ENCODE measurements at places on chromosomes 11 and 22.

DNA sequence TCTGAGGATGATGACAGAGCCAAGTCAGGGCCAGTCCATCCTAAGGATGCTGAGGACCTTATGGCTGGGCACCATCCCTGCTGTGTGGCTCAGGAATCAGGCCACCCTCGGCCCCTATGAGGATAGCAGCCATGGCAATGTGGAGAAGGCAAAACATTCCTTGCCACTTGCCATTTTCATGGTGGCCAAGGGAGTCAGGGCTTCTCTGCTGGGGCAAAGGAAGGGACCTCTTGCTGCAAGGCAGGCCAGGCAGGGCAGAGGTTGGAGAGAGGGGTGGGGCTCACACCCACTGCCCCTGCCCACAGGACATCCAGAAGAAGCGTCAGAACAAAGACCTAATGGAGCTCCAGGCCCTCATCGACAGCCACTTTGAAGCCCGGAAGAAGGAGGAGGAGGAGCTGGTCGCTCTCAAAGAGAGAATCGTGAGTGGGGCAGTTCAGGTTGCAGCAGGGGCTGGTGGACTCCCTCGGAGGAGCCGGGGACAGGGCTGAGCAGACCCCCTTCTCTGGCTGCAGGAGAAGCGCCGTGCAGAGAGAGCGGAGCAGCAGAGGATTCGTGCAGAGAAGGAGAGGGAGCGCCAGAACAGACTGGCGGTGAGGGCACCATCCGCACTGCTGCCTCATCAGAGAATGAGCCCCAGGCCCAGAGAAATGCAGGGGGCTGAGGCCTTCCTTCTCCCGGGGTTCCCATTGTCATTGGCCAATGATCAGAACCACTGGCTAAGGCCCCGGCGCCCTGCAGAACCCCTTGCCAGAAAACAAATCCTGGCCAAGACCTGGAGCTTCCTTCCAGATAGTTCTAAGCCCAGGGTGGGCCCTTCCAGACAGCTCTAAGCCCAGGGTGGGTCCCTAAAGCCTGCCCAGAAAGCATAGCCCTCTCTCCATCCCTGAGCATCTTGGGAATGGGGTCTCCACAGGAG, 13.5 kb upstream of the MRPL23 start:
- no peak for DNase-seq
- no peaks in the 10 kb centered on the region for H3K27me3 ChIP-seq
- H3K4me1 ChIP-seq, result no peaks in the 10 kb centered on the region
- no peaks in the 10 kb centered on the region for H3K36me3 ChIP-seq
- no peak overlapping the region for H3K27ac ChIP-seq
- H3K4me3 ChIP-seq, result no peak overlapping the region

DNA sequence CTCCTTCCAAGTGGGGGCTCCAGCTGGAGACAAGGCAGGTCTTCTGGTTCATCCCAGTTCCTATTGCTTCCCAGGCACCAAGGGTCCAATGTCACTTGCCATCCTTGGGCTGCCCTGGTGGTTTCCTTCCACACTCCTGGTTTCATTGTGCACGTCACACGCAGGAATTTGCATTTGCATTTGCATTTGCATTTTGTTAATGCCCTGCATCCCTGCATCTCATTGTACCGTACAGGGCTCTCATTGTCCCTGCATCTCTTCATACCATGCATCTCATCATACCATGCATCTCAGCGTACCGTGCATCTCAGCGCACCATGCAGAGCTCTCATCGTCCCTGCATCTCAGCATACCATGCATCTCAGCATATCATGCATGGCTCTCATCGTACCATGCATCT, 112.2 kb upstream of the SYT13 start:
- no peak overlapping the region for H3K4me3 ChIP-seq
- no peaks in the 10 kb centered on the region for H3K36me3 ChIP-seq
- H3K27me3 ChIP-seq, result no peaks in the 10 kb centered on the region

- no peak overlapping the region for H3K4me3 ChIP-seq
- DNase-seq, result no peak
- H3K27me3 ChIP-seq, result no peaks in the 10 kb centered on the region
- H3K36me3 ChIP-seq, result no peaks in the 10 kb centered on the region
- peaks cover 5% of the 10 kb centered on the region for H3K4me1 ChIP-seq
These were observed 65.9 kb downstream of the C11orf58 start for GRCh38 chr11:16804104-16804947.

GRCh38 chr22:48228468-48228867, 1466.0 kb downstream of the TBC1D22A start:
- no peaks in the 10 kb centered on the region for H3K4me1 ChIP-seq
- no peaks in the 10 kb centered on the region for H3K27me3 ChIP-seq
- DNase-seq, result no peak
- no peak overlapping the region for H3K4me3 ChIP-seq

DNA sequence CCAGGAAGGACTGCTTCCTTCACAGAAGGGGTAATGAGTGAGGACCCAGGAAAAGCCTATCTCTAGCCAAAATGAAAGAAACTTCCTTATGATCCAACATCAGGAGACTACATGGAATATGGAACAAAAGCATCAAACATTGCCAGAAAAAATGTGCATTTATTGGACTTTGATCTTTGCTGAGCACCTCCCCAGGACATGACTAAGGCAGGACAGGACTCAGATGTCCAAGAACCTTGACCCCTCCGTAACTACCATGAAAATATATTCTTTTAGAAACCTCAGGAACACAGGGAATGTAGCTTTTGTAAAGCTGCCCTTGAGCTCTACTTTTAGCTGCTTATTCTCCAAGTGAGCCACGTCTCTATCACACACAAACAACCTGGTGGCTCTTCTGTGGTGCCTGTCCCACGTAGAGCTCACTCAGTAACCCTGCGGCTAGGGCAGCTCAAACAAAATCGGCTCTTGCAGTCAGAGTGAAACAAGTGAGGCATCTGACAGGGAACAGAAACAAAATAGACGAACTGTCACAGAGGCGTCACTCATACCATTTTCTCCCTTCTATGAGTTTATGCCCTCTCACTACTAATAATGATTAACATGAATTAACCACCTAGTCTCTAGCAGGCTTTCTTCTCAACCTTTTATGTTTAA, 471.5 kb upstream of the API5 start:
- no peak overlapping the region for H3K4me3 ChIP-seq
- no peak for DNase-seq
- no peak overlapping the region for H3K27ac ChIP-seq
- H3K36me3 ChIP-seq, result no peaks in the 10 kb centered on the region
- no peaks in the 10 kb centered on the region for H3K4me1 ChIP-seq
- H3K27me3 ChIP-seq, result no peaks in the 10 kb centered on the region

DNA sequence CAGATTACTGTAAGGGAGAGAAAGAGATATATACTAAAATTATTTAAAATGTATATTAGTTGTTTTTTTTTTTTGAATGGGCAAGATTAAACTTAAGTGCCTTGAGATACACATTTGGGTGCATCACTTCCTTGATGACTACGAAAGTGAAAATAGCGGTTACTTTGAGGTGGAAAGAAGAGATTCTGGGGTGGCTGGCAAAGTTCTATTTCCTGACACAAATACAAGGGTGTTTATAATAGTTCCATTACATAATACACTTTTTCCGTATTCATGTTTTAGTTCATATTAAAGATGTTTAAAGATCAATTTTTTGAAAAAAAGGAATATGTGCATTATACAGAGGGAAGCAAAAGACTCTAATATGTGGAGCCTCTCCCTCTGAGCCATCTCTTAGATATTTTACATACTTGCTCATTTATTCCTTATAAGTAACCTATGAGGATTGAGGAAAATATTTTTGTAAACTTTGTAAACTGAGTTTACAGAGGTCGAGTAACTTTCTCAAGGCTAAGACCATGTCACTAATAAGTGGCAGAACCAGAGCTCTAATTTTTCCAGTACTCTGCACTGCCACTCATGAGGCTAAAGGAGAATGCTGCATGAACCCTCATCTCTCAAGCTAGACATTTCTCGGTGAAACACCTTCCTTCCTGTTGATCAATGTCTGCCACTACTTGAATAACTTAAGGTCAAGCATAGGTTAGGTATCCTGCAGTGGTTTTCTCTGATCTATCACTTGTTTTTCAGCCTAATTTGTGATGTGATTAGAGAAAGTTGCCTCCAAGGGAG, 58.6 kb downstream of the DDIAS start:
- H3K4me3 ChIP-seq, result no peak overlapping the region
- no peaks in the 10 kb centered on the region for H3K27me3 ChIP-seq
- H3K27ac ChIP-seq, result no peak overlapping the region
- H3K4me1 ChIP-seq, result no peaks in the 10 kb centered on the region
- DNase-seq, result no peak

- peak; percentile 31 for DNase-seq
- H3K4me1 ChIP-seq, result peaks cover 27% of the 10 kb centered on the region
- no peaks in the 10 kb centered on the region for H3K27me3 ChIP-seq
- peak within 1 kb of the TSS; percentile 85 for H3K4me3 ChIP-seq
- peak within 1 kb of the TSS; percentile 99 for H3K27ac ChIP-seq
These were observed at the start of gene YAP1 for GRCh38 chr11:102109896-102110760. YAP1 (plus strand) TSS chr11:102110447; CDS start chr11:102110849, 402 bp downstream.
